CD4-positive, alpha-beta T cell (primary cell): ENCODE measurements at places on chromosomes 7 and 10. TPM values are rescaled to one million over a fixed set of nuclear protein-coding genes. Genes with fewer than 3 reads are reported as not detected.

CLDN4 gene
- total RNA-seq: 0.14 TPM

ABCC2 gene
- 3.0 TPM for total RNA-seq

KBTBD2 gene
- total RNA-seq: 93.9 TPM

ZNF117 gene
- 2.2 TPM for total RNA-seq

MMRN2 gene
- 0.47 TPM for total RNA-seq

TUBB8 gene
- total RNA-seq: not detected

PRR15 gene
- total RNA-seq: not detected

LRRD1 gene
- total RNA-seq: not detected

HOXA4 gene
- total RNA-seq: not detected

WAC gene
- total RNA-seq: 169 TPM

DNA sequence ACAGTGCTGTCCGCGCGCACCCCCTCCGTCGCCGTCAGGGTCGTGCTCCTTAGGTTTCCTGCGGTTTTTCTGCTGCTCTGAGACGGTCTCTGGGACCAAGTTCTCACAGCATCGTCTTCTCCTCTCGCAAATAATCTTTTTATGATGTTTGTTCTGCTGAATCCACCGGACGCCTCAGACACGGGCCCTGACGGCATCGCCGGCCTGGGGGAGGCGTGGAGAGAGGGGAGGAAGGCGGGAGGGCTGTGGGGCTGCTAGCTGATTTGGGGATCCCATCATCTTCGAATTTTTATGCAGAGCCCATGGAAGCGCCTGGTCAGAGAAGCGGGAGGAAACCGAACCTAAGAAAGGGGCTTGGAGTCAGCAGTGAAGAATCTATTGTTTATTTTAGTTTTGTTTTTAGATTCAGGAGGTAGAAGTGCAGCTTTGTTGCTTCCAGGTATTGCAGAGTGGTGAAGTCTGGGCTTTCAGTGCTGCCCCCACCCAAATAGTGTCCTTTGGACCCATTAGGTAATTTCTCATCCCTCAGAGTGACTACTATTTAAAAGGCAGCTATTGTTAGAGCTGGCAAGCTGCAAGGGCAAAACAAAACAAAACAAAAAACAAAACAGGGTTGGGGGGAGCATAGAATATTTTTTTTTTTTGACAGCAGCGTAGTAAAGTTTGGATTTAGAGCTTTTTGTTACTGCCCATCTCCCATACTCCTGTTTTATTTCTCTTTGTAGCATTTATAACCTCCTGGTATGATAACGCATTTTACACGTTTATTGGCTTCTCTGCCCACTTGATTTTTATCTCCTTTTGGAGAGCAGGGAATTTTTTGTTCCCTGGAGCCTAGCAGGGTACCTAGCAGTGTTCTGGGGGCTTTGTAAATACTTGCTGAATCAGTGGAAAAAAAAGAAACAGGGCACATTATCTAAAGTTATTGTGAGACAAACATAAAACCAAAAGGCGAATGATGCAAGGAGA, 92.6 kb downstream of the SPAG6 start:
- H3K27ac ChIP-seq: peak overlapping the region; percentile 90
- no peaks in the 10 kb centered on the region for H3K27me3 ChIP-seq
- peaks cover 24% of the 10 kb centered on the region for H3K4me1 ChIP-seq
- H3K4me3 ChIP-seq: peak overlapping the region; percentile 92
- no peaks in the 10 kb centered on the region for H3K36me3 ChIP-seq
- no peak for DNase-seq

- H3K27ac ChIP-seq: peak overlapping the region; percentile 18
- DNase-seq: peak; percentile 33
- peaks cover 3% of the 10 kb centered on the region for H3K36me3 ChIP-seq
- H3K4me3 ChIP-seq: peak overlapping the region; percentile 77
- H3K27me3 ChIP-seq: no peaks in the 10 kb centered on the region
These were observed 527 bp downstream of the AKR1B1 start for GRCh38 chr7:134458341-134458805.

- H3K27me3 ChIP-seq: no peaks in the 10 kb centered on the region
- H3K4me1 ChIP-seq: no peaks in the 10 kb centered on the region
- DNase-seq: no peak
- H3K27ac ChIP-seq: no peak overlapping the region
These were observed 567.5 kb downstream of the DNAJB6 start for GRCh38 chr7:157904211-157904865.

GRCh38 chr7:116461500-116461899, 38.0 kb upstream of the CAV2 start:
- no peak overlapping the region for H3K4me3 ChIP-seq
- no peaks in the 10 kb centered on the region for H3K27me3 ChIP-seq
- DNase-seq: no peak
- H3K36me3 ChIP-seq: no peaks in the 10 kb centered on the region

- no peak overlapping the region for H3K27ac ChIP-seq
- no peak overlapping the region for H3K4me3 ChIP-seq
- DNase-seq: no peak
- no peaks in the 10 kb centered on the region for H3K27me3 ChIP-seq
- no peaks in the 10 kb centered on the region for H3K36me3 ChIP-seq
These were observed 2.5 kb upstream of the P4HA1 start for GRCh38 chr10:73099141-73099540.

- no peak overlapping the region for H3K27ac ChIP-seq
- H3K27me3 ChIP-seq: peaks cover 17% of the 10 kb centered on the region
- no peak for DNase-seq
- no peaks in the 10 kb centered on the region for H3K36me3 ChIP-seq
These were observed 4.3 kb upstream of the GPNMB start for GRCh38 chr7:23242321-23242720.

DNA sequence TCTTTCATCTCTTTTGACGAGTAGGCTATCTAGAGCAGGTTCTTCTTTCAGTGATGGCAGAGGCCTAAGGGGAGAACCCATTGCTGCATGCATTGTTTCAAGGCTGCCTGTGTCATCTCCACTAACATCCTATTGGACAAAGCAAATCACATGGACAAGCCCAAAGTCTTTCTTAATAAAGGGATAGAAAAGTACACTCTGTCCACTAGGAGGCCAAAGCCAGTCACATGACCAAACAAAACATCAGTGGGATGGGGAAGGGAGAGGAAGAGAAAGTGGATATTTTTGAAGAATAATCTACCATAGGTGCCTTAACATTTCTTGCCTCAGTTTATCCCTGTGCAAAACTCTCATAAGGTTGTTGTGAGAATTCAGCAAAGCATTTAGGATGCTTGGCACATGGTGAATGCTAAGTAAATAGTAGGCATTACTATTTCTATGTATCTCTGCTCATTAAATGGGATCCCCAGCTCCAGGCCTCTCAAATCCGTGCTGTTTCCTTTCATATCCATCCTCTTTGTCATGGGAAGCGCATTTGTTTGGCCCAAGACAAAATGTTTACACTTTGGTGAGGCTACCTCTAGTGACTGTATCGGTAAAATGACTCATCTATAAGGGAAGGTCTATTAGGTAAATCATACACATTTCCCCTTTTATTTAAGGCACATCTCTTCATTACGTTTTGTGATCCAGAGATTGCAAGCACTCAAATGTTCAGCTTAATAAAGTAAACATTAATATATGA, 16.7 kb upstream of the CADPS2 start:
- H3K4me1 ChIP-seq: no peaks in the 10 kb centered on the region
- no peaks in the 10 kb centered on the region for H3K27me3 ChIP-seq
- H3K4me3 ChIP-seq: no peak overlapping the region
- no peaks in the 10 kb centered on the region for H3K36me3 ChIP-seq
- no peak for DNase-seq
- no peak overlapping the region for H3K27ac ChIP-seq

DNA sequence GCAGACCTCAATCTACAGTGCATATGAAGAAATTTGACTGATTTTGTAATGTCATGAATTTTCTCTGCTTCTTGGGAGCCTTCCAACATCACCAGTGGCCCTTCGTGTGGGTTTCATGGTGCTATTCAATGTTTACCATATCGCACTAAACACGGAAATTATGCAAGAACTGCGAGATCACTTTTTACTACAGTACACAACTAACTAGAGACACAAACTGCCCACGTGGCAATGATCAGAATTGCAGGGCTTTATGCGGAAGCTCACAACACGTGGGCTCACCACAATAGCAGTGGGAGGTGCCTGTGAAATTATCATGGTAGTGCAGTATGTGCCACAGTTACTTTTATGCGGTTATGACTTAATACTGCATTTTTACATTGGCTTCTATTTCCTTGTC, 449.7 kb upstream of the KLF6 start:
- no peaks in the 10 kb centered on the region for H3K4me1 ChIP-seq
- no peak overlapping the region for H3K27ac ChIP-seq
- H3K36me3 ChIP-seq: no peaks in the 10 kb centered on the region
- peak; percentile 14 for DNase-seq
- H3K4me3 ChIP-seq: no peak overlapping the region

DNA sequence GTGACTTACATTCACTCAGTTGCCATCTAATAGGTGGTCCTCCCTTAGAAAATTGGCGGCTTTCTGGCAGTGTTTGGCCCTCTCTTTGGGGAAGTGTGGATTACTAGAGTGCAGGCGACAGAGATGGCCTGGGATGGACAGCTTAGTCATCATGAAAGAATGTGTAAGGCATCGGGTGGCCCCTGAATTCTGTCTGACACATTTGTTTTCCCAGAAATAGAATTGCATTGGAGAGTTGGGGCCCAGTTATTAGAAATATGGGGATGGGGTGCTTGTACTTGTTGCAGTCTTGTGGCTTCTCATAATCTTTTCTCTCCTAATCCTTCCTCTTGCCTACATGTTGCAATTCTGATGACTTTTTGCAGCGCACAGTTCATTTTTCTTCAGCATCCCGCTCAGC, 13.8 kb downstream of the TCF7L2 start:
- no peak overlapping the region for H3K4me3 ChIP-seq
- H3K27ac ChIP-seq: no peak overlapping the region
- H3K4me1 ChIP-seq: no peaks in the 10 kb centered on the region
- no peak for DNase-seq

DNA sequence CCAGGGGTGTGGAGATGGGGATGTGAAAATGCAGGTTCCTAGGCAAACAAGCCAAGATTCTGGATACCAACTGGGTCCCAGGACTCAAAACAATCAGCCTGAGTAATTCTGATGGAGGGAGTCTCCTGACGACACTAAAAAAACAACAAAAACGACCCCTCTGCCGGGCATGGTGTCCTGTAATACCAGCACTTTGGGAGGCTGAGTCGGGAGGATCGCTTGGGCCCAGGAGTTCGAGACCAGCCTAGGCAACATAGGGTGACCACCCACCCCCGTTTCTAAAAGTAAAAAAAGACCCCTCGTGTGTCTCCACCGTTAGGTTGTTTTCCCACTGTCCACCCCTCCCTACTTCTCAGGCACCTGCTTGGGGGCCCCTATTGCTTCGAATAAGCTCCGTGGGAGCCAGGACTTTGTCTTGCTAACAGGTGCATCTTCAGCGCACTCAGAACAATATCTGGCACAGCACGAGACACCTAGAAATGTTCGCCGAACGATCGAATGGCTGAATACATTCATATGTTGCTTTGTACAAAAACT, 743 bp upstream of the NRF1 start:
- H3K4me3 ChIP-seq: peak overlapping the region; percentile 75
- no peak for DNase-seq
- peaks cover 40% of the 10 kb centered on the region for H3K4me1 ChIP-seq
- H3K27ac ChIP-seq: peak overlapping the region; percentile 66

DNA sequence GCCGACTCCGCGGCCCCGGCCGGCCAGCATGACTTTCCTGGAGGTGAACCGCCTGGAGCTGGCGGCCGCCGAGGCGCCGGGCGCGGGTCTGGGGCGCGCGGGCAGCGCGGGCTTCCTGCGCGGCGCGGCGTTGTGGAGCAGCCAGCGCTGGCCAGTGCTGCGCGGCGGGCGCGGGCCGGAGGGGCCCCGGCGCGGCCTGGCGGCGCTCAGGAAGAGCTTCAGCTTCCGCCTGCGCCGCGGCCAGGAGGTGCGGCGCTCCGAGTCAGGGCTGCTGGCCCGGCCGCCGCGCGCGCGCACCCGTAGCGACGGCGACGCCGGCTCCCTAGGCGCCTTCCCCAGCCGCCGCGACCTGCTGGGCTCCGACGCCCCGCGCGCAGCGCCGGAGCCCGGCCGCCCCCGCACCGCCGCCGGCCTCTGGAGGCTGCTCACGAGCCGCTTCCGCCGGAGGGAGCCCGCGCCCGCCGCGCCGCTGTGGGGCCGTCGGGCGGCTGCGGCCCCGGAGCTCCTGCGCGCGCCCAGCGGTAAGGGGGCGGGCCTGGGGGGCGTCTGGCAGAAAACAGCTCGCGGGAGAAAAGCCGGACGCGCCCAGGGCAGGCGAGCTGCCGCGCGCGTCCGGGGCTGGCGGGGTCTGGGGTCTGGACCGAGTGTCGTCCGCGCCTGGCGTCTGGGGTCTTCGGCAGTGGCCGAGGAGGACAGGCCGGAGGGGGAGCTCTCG, 29.0 kb downstream of the AGAP3 start:
- peaks cover 47% of the 10 kb centered on the region for H3K4me1 ChIP-seq
- no peak for DNase-seq
- no peak overlapping the region for H3K4me3 ChIP-seq
- H3K27ac ChIP-seq: no peak overlapping the region

GRCh38 chr7:128365432-128365831, 3.9 kb upstream of the PRRT4 start:
- H3K4me1 ChIP-seq: peaks cover 16% of the 10 kb centered on the region
- DNase-seq: no peak
- H3K27me3 ChIP-seq: peaks cover 26% of the 10 kb centered on the region
- H3K27ac ChIP-seq: no peak overlapping the region

GRCh38 chr7:71290452-71290851, 158.5 kb downstream of the GALNT17 start:
- H3K27me3 ChIP-seq: no peaks in the 10 kb centered on the region
- H3K4me1 ChIP-seq: no peaks in the 10 kb centered on the region
- H3K36me3 ChIP-seq: no peaks in the 10 kb centered on the region
- no peak overlapping the region for H3K27ac ChIP-seq

- peaks cover 39% of the 10 kb centered on the region for H3K27me3 ChIP-seq
- H3K27ac ChIP-seq: no peak overlapping the region
- peak; percentile 10 for DNase-seq
- peaks cover 17% of the 10 kb centered on the region for H3K4me1 ChIP-seq
- no peaks in the 10 kb centered on the region for H3K36me3 ChIP-seq
These were observed 97.8 kb downstream of the CHST15 start for GRCh38 chr10:123995461-123996131.

- no peaks in the 10 kb centered on the region for H3K27me3 ChIP-seq
- H3K4me3 ChIP-seq: no peak overlapping the region
- H3K27ac ChIP-seq: no peak overlapping the region
These were observed 99.5 kb downstream of the CDK6 start for GRCh38 chr7:92736870-92737269.

DNA sequence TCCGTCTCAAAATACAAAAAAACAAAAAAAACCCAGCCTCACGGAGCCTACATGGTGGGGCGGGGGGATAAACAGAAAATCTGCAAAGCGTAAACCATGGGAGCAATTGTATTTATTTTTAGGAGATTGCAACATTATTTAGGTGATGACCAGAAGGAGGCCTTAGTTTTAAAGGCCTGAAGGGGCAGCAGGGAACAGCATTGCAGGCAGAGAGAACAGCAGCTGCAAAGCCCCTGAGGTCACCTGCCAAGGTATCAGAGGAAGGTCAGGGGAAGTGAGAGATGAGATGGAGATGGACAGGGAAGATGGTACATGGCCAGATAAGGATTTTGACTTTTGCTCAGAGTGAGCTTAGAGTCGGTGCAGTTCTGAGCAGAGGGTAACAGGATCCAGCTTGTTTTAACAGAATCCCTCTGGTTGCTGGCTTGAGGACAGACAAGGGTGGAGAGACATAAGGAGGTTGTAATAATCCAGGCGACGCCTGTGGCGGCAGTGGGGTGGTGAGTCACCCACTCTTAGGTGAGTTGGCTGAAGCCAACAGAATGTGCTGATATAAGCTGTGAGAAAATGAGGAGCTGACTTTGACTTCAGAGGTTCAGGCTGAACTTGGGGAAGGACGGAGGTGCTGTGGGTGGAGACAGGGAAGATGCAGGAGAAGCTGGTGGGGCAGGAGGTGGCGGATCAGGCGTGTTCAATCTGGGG, 82.3 kb upstream of the GTF2I start:
- H3K4me1 ChIP-seq: peaks cover 6% of the 10 kb centered on the region
- no peak overlapping the region for H3K4me3 ChIP-seq
- no peak for DNase-seq
- H3K36me3 ChIP-seq: no peaks in the 10 kb centered on the region
- H3K27ac ChIP-seq: no peak overlapping the region
- no peaks in the 10 kb centered on the region for H3K27me3 ChIP-seq
